ENCODE measurements at places on chromosomes 5 and 9.

DNA sequence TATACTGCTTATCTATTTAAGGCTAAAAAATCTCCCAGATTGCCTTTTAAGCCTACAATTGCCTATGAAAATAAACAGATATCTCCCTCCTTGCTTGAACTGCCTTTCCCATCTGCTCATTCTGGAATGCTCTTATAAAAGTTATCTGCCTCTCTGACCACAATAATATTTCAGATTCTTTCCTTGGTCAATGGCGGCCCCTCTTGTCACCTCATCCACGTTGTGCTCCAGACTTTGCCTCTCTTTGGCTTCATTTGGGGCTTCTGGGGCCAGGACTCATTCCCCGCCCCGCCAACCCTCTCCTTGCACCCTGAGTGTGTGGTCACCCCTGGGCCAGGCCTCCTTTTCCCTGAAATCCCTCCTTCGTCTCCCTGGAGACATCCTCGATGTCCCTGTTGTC is 110.0 kb upstream of the RPS23 start:
- DNase-seq = no peak
- H3K4me3 ChIP-seq = no peak overlapping the region
- H3K27ac ChIP-seq = peak overlapping the region; percentile 92
- H3K27me3 ChIP-seq = no peaks in the 10 kb centered on the region

GRCh38 chr5:172064358-172064757 is 57.9 kb upstream of the FBXW11 start:
- H3K27me3 ChIP-seq = no peaks in the 10 kb centered on the region
- H3K36me3 ChIP-seq = peaks cover 53% of the 10 kb centered on the region
- no peak for DNase-seq
- no peak overlapping the region for H3K4me3 ChIP-seq

- no peaks in the 10 kb centered on the region for H3K27me3 ChIP-seq
- no peaks in the 10 kb centered on the region for H3K4me1 ChIP-seq
- no peaks in the 10 kb centered on the region for H3K36me3 ChIP-seq
- no peak overlapping the region for H3K4me3 ChIP-seq
- no peak for DNase-seq
- H3K27ac ChIP-seq = no peak overlapping the region
These were observed 81.1 kb downstream of the RMI1 start for GRCh38 chr9:84061613-84062193.

DNA sequence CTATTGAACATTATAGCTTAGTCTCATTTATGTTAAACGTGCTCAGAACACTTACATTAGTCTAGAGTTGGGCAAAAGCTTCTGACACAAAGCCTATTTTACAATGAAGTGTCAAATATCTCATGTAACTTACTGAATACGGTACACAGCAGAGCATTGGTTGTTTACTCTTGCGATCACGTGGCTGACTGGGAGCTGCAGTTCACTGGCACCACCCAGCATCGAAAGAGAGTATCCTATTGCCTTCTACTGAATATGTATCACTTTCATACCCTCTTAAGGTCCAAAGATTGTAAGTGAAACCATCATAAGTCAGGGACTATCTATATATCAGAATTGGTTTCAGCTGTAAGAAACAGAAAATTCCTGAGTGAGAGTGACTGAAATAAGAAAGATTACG is 42.6 kb upstream of the OSMR start:
- no peaks in the 10 kb centered on the region for H3K27me3 ChIP-seq
- peaks cover 18% of the 10 kb centered on the region for H3K4me1 ChIP-seq
- H3K27ac ChIP-seq = no peak overlapping the region

- no peaks in the 10 kb centered on the region for H3K36me3 ChIP-seq
- no peaks in the 10 kb centered on the region for H3K27me3 ChIP-seq
- H3K4me1 ChIP-seq = peaks cover 7% of the 10 kb centered on the region
- H3K27ac ChIP-seq = no peak overlapping the region
- DNase-seq = no peak
- no peak overlapping the region for H3K4me3 ChIP-seq
These were observed 1.7 kb upstream of the SLIT3 start for GRCh38 chr5:169302491-169303118.

DNA sequence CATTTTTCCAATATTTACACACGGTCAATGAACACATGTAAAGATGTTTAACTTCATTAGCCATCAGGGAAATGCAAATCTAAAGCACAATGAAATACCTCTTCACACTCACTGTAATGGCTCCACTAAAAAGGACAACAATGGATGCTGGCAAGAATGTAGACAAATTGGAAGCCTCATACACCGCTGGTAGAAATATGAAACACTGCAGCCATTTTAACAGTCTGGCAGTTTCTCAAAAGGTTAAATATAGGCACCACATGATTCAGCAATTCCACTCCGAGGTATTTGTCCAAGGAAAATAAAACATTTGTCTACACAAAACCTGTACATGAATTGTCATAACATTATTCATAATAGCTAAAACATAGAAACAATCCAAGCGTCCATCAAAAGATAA is 20.0 kb downstream of the RNF145 start:
- no peak overlapping the region for H3K4me3 ChIP-seq
- peak overlapping the region; percentile 95 for H3K27ac ChIP-seq
- H3K4me1 ChIP-seq = peaks cover 53% of the 10 kb centered on the region
- no peak for DNase-seq
- H3K27me3 ChIP-seq = no peaks in the 10 kb centered on the region

DNA sequence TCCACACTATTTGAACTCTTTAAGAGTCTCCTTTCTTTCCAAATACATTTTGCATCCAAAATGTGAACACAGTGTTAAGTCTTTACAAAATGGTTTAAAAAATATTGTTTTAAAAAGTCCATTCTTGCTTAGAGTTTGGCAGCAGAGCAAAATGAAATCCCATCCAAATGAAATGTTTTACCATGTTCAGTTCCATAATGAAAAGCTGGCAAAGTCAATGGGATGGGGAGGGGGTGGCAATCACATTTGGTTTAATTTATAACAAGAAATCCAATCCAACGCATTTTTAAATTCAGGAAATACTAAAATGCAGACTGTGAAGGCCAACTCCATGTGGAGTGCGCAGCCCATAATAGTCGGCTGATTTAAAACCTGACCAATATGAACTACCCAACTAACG is 39.4 kb downstream of the MRPL36 start:
- no peak overlapping the region for H3K4me3 ChIP-seq
- H3K27me3 ChIP-seq = peaks cover 3% of the 10 kb centered on the region
- H3K27ac ChIP-seq = no peak overlapping the region
- H3K36me3 ChIP-seq = no peaks in the 10 kb centered on the region

GRCh38 chr9:9792144-9792857 is 820.5 kb downstream of the PTPRD start:
- no peaks in the 10 kb centered on the region for H3K36me3 ChIP-seq
- no peaks in the 10 kb centered on the region for H3K27me3 ChIP-seq
- no peak for DNase-seq
- no peak overlapping the region for H3K4me3 ChIP-seq

- no peak for DNase-seq
- H3K27me3 ChIP-seq = no peaks in the 10 kb centered on the region
- peaks cover 4% of the 10 kb centered on the region for H3K36me3 ChIP-seq
- H3K27ac ChIP-seq = no peak overlapping the region
These were observed 9.6 kb downstream of the ENG start for GRCh38 chr9:127844821-127845359.

DNA sequence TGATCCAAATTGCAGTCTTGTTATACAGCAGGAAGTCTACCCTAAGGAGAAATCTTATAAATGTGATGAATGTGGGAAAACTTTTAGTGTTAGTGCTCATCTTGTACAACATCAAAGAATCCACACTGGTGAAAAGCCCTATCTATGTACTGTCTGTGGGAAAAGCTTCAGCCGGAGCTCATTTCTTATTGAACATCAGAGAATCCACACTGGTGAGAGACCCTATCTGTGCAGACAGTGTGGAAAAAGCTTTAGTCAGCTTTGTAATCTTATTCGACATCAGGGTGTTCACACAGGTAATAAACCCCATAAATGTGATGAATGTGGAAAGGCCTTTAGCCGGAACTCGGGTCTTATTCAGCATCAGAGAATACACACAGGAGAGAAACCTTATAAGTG is 10.4 kb downstream of the ZNF189 start:
- H3K4me3 ChIP-seq = no peak overlapping the region
- H3K4me1 ChIP-seq = no peaks in the 10 kb centered on the region
- DNase-seq = no peak
- no peaks in the 10 kb centered on the region for H3K27me3 ChIP-seq
- peaks cover 57% of the 10 kb centered on the region for H3K36me3 ChIP-seq

DNA sequence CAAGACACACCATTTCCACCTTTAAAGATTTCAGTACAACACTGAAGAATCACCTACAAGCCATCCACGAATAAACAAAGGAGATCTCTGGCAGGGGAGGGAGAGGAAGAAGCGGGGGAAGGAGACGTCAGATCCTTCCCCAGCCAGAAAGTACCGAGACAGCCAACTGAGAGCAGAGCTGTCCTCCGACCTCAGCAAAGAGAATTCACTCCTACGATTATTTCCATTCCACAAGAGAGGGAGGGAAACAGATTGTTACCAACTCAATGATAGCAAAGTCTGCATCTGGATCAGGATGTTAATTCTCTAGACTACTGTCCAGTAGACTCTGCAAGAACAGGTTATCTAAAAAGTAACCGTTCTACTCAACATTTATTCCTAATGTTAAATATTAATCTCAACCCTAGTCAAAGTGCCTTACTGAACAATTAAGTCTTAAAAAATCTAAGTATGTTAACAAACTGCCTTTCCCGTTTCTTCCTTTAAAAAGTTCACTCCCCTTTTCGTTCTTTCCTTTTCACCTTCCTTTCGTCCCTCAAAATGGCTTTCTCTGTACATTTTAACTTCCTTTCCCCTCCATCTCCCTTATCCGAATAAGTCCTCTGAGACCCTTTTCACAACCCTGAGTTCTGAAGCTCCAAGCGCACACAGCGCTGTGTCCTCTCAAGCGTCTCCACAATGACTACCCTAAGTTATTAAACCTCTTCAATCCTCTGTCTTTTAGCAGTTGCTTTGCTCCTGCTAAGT is 1.4 kb downstream of the CHD1 start:
- H3K4me1 ChIP-seq = peaks cover 11% of the 10 kb centered on the region
- peaks cover 57% of the 10 kb centered on the region for H3K36me3 ChIP-seq
- no peak for DNase-seq
- H3K27me3 ChIP-seq = no peaks in the 10 kb centered on the region
- H3K4me3 ChIP-seq = peak overlapping the region; percentile 78

GRCh38 chr9:91833878-91834255 is 116.2 kb downstream of the ROR2 start:
- H3K27me3 ChIP-seq = no peaks in the 10 kb centered on the region
- no peak overlapping the region for H3K27ac ChIP-seq
- H3K4me1 ChIP-seq = no peaks in the 10 kb centered on the region
- H3K4me3 ChIP-seq = no peak overlapping the region
- no peaks in the 10 kb centered on the region for H3K36me3 ChIP-seq
- no peak for DNase-seq

DNA sequence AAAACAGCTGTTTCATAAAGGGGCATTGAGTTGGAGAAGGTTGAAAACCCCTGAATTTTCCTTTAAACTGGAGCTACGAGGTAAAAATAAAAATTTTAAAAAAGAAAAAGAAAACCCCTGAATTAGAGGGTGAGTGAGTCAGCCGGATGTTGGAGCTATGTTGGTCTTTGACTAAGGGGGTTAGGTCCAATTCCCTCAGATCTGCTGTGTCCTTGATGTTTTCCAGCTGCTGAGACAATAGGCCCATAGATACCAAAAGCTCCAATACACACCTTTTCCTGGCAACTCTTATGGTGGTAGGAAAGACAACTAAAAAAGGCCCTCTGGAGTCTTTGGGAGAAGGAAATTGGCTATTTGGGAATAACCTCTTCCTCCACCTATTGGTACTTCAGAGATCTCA is 79.4 kb upstream of the SAP30L start:
- no peaks in the 10 kb centered on the region for H3K27me3 ChIP-seq
- H3K4me1 ChIP-seq = peaks cover 66% of the 10 kb centered on the region
- H3K4me3 ChIP-seq = no peak overlapping the region
- H3K36me3 ChIP-seq = no peaks in the 10 kb centered on the region

DNA sequence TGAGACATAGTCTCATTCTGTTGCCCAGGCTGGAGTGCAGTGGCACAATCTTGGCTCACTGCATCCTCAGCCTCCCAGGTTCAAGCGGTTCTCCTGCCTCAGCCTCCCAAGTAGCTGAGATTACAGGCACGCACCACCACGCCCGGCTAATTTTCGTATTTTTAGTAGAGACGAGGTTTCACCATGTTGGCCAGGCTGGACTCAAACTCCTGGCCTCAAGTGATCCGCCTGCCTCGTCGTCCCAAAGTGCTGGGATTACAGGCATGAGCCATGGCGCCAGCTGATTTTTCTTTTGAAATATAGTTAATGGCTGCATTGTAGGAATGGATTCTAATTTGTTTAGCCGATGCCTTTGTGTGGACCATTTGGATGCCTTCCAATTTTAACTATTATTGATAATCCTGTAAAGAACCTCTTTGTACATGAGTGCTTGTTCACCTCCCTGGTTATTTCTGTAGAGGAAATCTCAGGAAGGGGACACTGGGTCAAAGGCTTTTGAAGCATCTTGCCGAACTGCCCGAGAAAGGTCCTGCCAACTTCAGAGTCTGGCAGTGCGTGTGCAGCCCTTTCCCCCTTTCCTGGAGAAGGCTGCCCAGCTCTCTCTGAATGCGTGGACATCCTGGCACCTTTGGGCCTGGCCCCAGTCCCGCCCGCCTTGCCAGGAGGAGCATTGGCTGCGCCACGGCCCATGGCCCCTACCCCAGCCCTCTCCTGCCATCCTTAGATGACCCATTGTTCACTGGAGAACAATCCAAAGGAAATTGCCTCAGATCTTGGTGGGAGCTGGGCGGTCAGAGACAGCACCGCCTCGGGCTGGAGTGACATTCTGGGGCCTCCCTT is 8.9 kb upstream of the NUP214 start:
- no peaks in the 10 kb centered on the region for H3K27me3 ChIP-seq
- no peaks in the 10 kb centered on the region for H3K36me3 ChIP-seq
- no peak overlapping the region for H3K4me3 ChIP-seq
- no peak for DNase-seq

DNA sequence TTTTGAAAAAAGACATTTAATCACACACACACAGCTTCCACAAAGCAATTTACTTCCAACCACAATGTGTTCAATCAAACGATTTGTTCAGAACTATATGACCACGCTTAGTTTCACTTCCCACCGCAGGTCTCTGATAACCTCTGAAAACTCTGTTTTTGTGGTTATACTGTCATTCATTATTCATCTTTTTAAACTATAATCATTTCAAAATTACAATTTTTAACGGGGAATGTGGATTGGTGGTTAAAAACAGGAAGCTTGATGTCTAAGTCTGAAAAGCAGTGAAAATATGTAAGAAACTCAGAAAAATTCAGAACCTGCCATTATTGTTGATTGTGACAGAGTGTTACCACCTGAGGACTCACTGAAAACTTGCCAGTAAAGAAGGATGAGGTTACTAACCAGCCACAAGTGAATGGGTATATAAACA is 12.7 kb upstream of the TMEM174 start:
- no peak overlapping the region for H3K4me3 ChIP-seq
- no peaks in the 10 kb centered on the region for H3K36me3 ChIP-seq
- H3K27me3 ChIP-seq = no peaks in the 10 kb centered on the region
- H3K4me1 ChIP-seq = no peaks in the 10 kb centered on the region

- no peak for DNase-seq
- no peak overlapping the region for H3K27ac ChIP-seq
- no peaks in the 10 kb centered on the region for H3K36me3 ChIP-seq
- no peaks in the 10 kb centered on the region for H3K4me1 ChIP-seq
- H3K4me3 ChIP-seq = no peak overlapping the region
- H3K27me3 ChIP-seq = no peaks in the 10 kb centered on the region
These were observed 41.3 kb upstream of the MIER3 start for GRCh38 chr5:56993241-56993640.

All from RWPE2 (cell line).